Sigmoid colon (tissue), 7 donors: ENCODE measurements at places on chromosomes 5 and 9. TPM values are rescaled to one million over a fixed set of nuclear protein-coding genes. Genes with fewer than 3 reads are reported as not detected.

DNA sequence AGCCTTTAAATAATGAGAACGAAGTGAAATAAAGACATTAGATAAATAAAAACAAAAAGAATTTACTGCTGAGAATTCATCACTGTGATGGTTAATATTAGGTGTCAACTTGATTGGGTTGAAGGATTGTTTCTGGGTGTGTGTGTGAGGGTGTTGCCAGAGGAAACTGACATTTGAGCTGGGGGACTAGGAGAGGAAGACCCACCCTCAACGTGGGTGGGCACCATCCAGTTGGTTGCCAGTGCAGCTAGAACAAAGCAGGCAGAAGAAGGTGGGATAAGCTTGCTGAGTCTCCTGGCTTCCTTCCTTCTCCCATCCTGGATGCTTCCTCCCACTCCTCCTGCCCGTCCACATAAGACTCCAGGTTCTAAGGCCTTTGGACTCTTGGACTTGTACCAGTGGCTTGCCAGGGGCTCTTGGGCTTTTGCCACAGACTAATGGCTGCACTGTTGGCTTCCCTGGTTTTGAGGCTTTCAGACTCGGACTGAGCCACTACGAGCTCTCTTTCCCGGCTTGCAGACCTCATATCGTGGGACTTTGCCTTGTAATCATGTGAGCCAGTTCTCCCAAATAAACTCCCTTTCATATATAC, 43.7 kb upstream of the ABL1 start:
- no peaks in the 10 kb centered on the region for H3K36me3 ChIP-seq
- no peak for DNase-seq
- H3K4me1 ChIP-seq = peaks cover 36% of the 10 kb centered on the region
- no peak overlapping the region for H3K4me3 ChIP-seq

The SCGB3A2 gene
- total RNA-seq = not detected

DNA sequence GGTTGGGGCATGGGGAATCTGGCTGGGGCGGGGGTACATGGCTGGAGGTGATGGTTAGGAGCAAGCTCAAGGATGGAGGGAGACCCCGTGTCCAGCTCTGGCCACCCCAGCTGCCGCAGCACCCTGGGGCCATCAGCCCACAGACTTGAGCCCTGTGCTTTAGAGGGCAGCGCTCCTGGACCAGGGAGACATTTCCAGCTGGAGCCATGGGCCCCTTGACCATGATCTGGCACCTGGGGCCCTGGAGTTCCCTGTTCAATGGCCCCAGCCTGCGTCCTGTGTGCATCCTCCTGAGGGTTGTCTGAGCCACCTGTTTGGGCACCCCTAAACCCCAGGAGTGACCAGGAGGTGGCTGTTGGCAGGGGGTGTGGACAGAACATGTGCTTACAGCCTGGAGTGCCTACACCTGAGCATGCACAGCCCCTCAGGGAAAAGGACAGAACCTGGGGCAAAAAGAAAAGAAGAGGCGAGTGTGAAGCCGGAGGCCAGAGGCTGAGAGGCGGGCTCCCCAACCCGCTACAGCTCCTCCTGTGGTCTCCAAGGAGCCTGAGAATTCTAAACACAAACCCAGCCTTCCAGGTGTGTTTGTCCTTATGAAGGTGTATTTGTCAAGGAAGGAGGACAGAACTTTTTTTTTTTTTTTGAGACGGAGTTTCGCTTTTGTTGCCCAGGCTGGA, 126.7 kb downstream of the C9orf50 start:
- peaks cover 87% of the 10 kb centered on the region for H3K4me1 ChIP-seq
- H3K27ac ChIP-seq = peak overlapping the region; percentile 99
- no peak overlapping the region for H3K4me3 ChIP-seq
- H3K27me3 ChIP-seq = no peaks in the 10 kb centered on the region
- peaks cover 15% of the 10 kb centered on the region for H3K36me3 ChIP-seq

DNA sequence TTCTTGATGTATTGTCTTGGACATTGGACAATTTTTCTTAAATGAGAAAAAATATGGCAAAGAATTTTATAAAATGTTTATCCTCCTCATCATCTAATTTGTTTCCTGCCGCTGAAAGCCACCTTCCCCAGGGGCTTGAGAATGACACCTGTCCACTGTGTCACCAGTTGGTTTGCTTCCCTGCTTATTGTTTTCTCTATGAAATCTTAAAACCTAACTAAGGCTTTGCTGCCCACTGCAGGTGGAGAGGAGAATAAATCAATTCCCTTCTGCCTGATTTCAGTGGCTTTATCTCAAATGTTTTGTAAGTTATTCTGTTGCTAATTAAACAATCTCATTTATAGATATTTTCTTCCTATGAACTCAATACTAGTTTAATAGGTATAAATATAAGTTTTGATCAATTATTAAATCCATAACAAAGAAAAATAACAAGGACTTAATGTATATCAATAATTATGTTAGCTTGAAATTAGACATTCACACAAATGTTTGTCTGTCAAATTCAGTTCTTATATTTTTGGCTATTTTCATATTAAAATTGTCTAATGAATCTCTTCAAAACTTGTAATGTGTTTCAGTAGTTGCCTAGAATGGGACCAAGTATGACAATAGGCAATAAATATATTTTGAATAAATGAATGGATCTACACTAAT, 822.5 kb downstream of the PTPRD start:
- no peak overlapping the region for H3K27ac ChIP-seq
- H3K27me3 ChIP-seq = no peaks in the 10 kb centered on the region
- H3K4me1 ChIP-seq = no peaks in the 10 kb centered on the region
- no peaks in the 10 kb centered on the region for H3K36me3 ChIP-seq
- H3K4me3 ChIP-seq = no peak overlapping the region

DNA sequence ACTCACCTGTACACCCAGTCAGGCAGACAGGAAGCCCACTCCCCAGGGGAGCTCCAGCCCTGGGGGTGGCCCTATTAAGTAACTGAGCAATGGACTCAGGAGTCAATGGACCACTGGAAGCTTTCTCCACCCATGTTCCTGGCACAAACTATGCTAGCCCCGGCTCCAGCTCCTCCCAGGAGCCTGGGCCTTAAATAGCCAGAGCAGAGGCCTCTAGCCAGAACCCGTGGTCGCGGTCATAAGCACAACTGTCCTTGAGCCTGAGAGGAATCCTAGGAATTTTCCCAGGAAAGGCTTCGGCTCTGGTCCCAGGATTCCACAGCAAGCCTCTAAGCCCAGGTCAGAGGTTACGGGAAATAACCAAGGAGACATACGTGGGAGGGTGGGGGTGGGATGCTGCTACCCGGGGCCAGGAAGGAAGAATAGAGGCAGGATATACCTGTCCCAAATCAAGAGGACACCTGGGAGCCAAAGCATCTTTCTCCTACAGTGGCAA, 5.5 kb downstream of the SEPTIN8 start:
- DNase-seq = peak; percentile 81
- peak overlapping the region; percentile 64 for H3K27ac ChIP-seq
- no peaks in the 10 kb centered on the region for H3K4me1 ChIP-seq
- no peaks in the 10 kb centered on the region for H3K27me3 ChIP-seq

The AK8 gene
- 0.36 TPM for total RNA-seq

GRCh38 chr5:139763930-139764791, 31.4 kb upstream of the PSD2 start:
- peaks cover 26% of the 10 kb centered on the region for H3K27me3 ChIP-seq
- H3K4me1 ChIP-seq = no peaks in the 10 kb centered on the region
- H3K36me3 ChIP-seq = no peaks in the 10 kb centered on the region

The PTGR1 gene
- 19.7 TPM for total RNA-seq

DNA sequence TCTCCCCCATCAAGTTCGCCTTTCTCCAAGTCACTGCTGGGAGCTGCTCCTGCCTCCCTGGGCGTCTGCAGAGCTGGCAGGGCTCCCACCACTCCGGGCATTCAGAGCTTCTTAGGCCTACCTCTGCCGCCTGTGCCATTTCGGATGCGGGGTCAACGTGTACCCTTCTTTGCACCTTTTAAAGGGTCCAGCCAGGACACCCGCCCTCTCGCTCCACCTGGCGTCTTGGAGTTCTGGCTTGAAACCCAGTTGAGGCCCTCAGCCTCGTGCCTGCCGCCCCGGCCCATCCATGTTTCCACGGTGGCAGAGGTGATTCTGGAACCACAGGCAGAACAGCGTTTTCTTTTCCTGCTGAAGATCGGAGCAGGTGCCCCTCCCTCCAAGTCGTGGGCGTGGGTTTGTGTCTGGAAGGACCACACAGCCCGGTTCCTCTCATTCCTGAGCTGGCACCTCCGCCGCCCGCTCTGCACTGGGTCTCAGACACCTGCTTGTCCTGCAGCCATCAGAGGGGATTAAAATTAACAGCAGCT, 32.9 kb downstream of the NDUFS6 start:
- peaks cover 21% of the 10 kb centered on the region for H3K27me3 ChIP-seq
- H3K27ac ChIP-seq = no peak overlapping the region
- no peak for DNase-seq
- no peak overlapping the region for H3K4me3 ChIP-seq
- H3K4me1 ChIP-seq = no peaks in the 10 kb centered on the region
- no peaks in the 10 kb centered on the region for H3K36me3 ChIP-seq

GRCh38 chr5:1793301-1793740, 6.3 kb downstream of the MRPL36 start:
- H3K36me3 ChIP-seq = peaks cover 20% of the 10 kb centered on the region
- peak; percentile 14 for DNase-seq
- peaks cover 14% of the 10 kb centered on the region for H3K4me1 ChIP-seq
- no peak overlapping the region for H3K27ac ChIP-seq

The LHX6 gene
- total RNA-seq = 4.7 TPM

The GALNT10 gene
- total RNA-seq = 39.2 TPM

- peaks cover 7% of the 10 kb centered on the region for H3K4me1 ChIP-seq
- no peaks in the 10 kb centered on the region for H3K27me3 ChIP-seq
- no peaks in the 10 kb centered on the region for H3K36me3 ChIP-seq
- H3K4me3 ChIP-seq = no peak overlapping the region
Measured at GRCh38 chr9:82410866-82411265, 422.3 kb downstream of the SPATA31D1 start.

GRCh38 chr5:173629628-173630027, 13.2 kb upstream of the BOD1 start:
- H3K27me3 ChIP-seq = no peaks in the 10 kb centered on the region
- no peaks in the 10 kb centered on the region for H3K4me1 ChIP-seq
- no peak for DNase-seq
- no peak overlapping the region for H3K4me3 ChIP-seq

GRCh38 chr5:133918316-133918715, 50.1 kb downstream of the C5orf15 start:
- no peak overlapping the region for H3K4me3 ChIP-seq
- H3K36me3 ChIP-seq = no peaks in the 10 kb centered on the region
- H3K27ac ChIP-seq = no peak overlapping the region
- H3K27me3 ChIP-seq = no peaks in the 10 kb centered on the region
- DNase-seq = no peak

- H3K27me3 ChIP-seq = no peaks in the 10 kb centered on the region
- H3K27ac ChIP-seq = no peak within 1 kb of the TSS
- H3K4me1 ChIP-seq = no peaks in the 10 kb centered on the region
- H3K36me3 ChIP-seq = no peaks in the 10 kb centered on the region
Measured at GRCh38 chr5:56233230-56233629, at the start of gene ANKRD55. TSS of gene ANKRD55 (minus strand) at chr5:56233330. CDS start at chr5:56232913, 417 bp downstream.

The CCNO gene
- not detected for total RNA-seq

- H3K36me3 ChIP-seq = no peaks in the 10 kb centered on the region
- no peaks in the 10 kb centered on the region for H3K27me3 ChIP-seq
- no peaks in the 10 kb centered on the region for H3K4me1 ChIP-seq
- no peak overlapping the region for H3K4me3 ChIP-seq
- H3K27ac ChIP-seq = no peak overlapping the region
Measured at GRCh38 chr5:159047086-159047485, 52.6 kb downstream of the EBF1 start.

DNA sequence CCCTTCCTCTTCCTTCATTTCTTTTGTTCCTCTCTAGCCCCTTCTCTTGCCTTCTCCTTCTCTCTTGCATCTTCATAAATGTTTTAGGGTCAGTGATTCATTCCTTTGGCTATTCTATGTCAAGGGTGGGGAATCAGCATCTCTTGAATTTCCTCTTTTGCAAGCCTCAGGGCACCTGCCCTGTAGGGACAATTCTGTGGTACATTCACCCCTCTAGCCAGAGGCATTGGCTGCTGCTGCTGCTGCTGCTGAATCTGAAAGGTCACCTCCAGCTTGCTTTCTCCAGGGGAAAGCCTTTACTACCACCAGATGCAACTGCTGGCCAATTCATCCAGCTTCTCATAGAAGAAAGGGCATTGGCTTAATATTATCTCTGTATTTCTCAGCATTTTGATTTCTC, 87.3 kb downstream of the INSYN2B start:
- no peaks in the 10 kb centered on the region for H3K4me1 ChIP-seq
- H3K4me3 ChIP-seq = no peak overlapping the region
- no peak overlapping the region for H3K27ac ChIP-seq
- H3K27me3 ChIP-seq = no peaks in the 10 kb centered on the region

DNA sequence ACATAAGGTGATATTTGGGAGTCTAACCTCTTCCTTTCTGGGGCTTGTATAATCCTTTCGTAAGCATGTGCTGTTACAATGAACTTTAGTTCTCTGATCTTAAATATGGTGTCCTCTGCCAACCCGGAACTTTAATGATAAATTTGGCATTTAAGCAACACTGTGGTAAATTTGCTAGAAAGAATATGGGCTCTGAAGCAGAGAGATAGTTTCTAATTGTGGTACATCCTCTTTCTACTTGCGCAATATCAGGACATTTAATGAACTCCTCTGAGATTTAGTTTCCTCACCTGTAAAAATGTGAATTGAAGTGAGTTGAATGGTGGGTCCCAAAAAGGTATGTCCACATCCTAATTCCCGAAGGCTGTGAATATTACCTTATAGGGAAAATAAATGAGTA, 364.7 kb downstream of the CAAP1 start:
- no peaks in the 10 kb centered on the region for H3K27me3 ChIP-seq
- no peak overlapping the region for H3K27ac ChIP-seq
- no peak for DNase-seq
- no peaks in the 10 kb centered on the region for H3K36me3 ChIP-seq
- no peak overlapping the region for H3K4me3 ChIP-seq
- peaks cover 27% of the 10 kb centered on the region for H3K4me1 ChIP-seq

DNA sequence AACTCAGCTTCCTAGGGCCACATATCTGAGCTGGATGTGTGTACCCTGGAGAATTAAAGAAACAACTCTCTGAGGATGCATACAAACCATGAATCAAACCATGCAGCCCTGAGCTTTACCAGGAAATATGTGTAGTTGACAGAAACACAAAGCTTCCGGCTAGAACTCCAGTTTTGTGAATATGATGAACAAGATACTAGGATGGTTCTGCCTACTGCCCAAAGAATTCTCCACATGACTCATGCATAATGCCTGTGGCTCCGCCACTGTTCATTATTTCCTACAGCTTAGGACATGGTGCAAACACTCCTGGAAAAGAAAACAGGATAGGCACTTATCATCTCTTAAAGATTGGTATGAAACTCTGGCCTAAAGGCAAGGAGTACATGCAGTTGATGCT, 343.4 kb downstream of the DNAH5 start:
- no peaks in the 10 kb centered on the region for H3K4me1 ChIP-seq
- H3K27me3 ChIP-seq = no peaks in the 10 kb centered on the region
- no peak overlapping the region for H3K27ac ChIP-seq
- no peak for DNase-seq
- no peaks in the 10 kb centered on the region for H3K36me3 ChIP-seq

GRCh38 chr9:99819123-99819855, 2.4 kb upstream of the NR4A3 start:
- no peaks in the 10 kb centered on the region for H3K36me3 ChIP-seq
- peak overlapping the region; percentile 87 for H3K4me3 ChIP-seq
- peaks cover 17% of the 10 kb centered on the region for H3K4me1 ChIP-seq
- peaks cover under 1% of the 10 kb centered on the region for H3K27me3 ChIP-seq
